Occipital lobe (tissue), 3 donors: ENCODE measurements at places on chromosomes 12 and 14.

GRCh38 chr14:91354221-91354916 lies 63.3 kb downstream of the CCDC88C start:
- DNase-seq: no peak

DNA sequence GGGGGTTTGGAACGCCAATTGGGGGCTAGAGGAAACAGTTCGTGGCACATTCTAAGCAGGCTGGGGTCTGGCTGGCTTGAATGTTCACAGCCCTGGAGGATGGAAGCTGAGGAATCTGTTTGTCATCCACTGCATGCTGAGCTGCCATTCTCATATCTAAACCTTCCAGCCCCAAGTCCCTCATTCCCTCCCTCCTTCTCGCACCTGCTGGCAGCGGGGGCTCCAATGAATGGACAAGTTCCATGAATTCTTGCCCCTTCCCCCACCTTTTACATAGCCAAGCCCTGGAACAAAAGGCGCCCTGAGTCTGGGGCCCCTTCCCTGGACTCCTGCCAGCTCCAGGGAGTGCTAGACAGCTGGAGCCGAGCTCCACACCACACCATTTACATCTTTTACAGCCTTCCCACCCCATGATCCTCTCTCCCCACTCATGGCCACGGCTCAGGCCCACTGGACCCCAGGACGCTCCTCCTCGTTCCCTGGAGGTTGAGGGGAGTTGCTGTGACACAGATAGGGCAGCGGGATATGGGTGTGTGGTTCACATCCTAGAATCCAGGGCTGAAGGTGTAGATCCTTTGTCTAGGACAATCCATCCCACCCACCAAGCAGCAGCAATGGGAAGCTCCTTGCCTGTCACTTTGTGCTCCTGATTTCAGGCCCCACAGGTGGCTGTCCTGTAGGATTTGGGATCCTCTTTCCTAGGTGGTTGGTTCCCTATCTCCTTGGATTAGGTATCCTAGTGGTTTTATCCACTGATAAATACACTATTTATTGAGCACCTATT lies 21.7 kb upstream of the VRTN start:
- DNase-seq: no peak

DNA sequence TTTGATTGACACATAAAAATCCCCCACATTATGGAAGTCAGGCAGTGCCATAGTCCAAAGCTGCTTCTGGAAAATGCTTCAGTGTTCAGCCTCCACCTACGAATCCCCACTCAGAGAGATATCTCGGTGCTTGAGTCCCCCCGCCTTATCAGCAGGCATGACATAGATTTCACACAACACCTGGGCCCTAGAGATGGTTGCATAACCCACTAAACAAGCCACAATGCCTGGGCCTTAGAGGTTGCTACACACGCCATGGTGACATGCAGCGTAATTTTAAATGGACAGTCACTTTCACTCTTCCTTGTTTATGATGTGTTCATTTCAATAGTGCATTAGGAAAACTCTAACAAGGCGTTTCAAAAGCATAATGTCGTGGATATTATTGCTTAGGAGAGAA lies 38.0 kb downstream of the CCDC60 start:
- DNase-seq: no peak

DNA sequence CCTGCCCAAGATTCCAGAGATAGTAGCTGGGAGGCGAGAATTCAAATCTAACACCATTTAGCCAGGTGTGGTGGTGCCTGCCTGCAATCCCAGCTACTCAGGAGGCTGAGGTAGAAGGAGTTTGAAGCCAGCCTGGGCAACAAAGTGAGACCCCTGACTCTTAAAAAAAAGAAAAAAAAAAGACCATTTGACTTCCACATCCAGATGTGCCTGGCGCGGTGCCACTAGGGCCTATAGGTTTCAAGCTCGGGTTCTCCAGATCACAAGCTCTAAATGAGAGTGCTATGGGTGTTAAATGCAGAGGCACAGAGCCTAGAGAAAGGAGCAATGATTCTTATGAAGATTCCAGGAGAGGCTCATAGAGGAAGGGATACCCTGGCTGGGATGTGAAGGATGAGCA lies 22.5 kb downstream of the SYNE3 start:
- no peak for DNase-seq

- no peak for DNase-seq
Observed at GRCh38 chr12:1305063-1305434, 289.3 kb downstream of the FBXL14 start.
